ENCODE measurements at places on chromosomes 5 and 9. TPM values are rescaled to one million over a fixed set of nuclear protein-coding genes. Genes with fewer than 3 reads are reported as not detected.

GRCh38 chr5:1090538-1090937 lies 21.3 kb downstream of the SLC12A7 start:
- DNase-seq = no peak

GRCh38 chr5:167488371-167488770 lies 803.1 kb upstream of the WWC1 start:
- no peak for DNase-seq

- DNase-seq = no peak
These were observed 178.4 kb downstream of the MPDZ start for GRCh38 chr9:13100914-13101572.

DNA sequence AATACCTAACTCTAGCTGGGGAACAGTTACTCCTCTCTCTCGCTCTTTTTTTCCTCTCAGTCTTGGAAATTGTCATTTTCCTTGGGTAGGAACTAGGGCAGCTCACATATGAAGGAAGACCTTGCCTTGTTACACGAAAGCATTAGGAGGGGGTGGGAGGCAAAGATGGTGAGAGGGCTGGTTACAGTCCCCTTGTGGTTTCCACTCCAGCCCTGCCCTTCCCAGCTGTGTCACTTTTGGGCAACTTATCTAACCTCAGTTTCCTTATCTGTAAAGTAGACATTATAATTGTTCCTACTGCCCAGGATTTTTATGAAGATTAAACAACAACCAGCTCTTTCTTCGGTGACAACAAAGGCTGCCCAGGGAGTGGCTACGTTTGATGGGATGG lies 196.2 kb upstream of the CLINT1 start:
- DNase-seq = no peak

DNA sequence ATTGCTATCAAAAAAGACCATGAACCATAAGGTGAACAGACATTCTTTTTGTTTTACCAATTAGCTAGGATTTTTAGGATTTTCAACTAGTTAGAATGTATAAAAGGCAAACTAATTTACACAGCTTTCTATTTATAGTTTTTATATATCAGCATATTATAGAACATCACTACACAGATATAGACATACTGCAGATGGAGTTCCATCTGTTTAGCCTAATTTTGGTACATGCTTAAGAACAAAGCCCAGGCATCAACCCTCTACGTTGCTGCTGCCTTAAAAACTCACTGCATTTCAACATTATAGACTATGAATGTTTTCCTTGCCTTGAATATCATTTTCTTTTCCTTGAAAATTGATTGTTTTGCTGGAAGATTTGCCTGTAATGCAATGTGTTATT lies 2227.5 kb upstream of the C9orf72 start:
- DNase-seq = no peak

- no peak for DNase-seq
These were observed 115.9 kb upstream of the CCNG1 start for GRCh38 chr5:163321511-163321910.

The FST gene
- 6.9 TPM for total RNA-seq

Data from omental fat pad (tissue), 4 donors.